Suppressor macrophage (primary cell): ENCODE measurements at places on chromosomes 2 and 18.

DNA sequence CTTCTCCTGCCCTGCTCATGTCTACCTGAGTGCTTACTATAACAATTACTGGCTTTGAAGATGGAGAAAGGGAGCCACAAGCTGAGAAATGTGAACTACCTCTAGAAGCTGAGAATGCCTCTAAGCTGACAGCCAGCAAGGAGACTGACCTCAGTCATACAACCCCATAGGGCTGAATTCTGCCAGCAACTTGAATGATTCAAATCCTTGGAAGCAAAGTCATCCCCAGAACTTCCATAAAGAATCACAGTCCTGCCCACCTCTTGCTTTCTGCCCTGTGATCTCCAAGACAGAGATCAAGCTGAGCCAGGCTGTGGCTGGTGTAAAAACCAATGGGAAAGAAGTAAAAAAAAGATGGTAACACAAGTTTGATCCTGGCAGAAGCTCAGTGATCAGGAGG, 288.2 kb upstream of the SPHKAP start:
- DNase-seq: no peak

- DNase-seq: peak; percentile 87
Measured at GRCh38 chr18:45384137-45384961, 230.9 kb upstream of the SLC14A2 start.

GRCh38 chr18:44763327-44763726, 82.6 kb downstream of the SETBP1 start:
- no peak for DNase-seq

DNA sequence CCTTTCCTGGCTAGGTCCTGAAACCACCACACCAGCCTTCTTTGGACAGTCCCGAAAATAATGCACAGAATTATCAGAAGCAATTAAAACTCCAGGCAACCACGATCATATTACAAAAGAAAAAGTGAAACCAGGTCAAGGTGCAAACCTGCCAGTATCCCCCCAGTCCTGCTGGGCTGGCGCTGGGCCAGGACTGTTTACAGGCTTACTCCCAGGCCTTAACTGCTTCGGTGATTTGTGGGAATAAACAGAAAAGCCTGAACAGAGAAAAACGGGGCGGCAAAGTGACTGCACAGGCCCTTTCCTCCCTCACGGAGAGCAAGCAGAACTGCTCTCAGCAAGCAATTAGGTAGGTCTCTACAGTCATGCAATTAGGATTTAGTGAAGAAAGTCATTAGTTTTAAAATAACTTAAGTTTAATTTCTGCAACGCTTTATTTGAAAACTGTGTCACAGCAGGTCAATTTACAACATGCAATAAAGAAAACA, 1.3 kb downstream of the HDAC4 start:
- peak; percentile 38 for DNase-seq

DNA sequence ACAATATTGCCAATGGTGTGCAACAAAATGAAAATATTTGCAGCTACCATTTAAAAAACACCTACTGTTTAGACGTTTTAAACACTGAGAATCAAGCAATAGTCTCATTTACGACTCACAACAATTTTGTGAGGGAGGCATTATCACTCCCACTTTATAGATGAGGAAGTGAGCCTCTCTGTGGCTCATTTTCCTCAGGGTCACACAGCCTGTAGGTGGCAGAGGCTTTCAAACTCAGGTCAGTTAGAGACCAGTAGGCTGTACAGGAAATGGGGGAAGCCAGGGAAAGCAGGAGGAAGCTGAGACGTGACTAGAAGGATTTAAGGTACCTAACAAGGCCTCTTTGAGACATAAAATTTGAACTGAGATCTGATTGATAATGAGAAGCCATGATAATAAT, 95.0 kb upstream of the ZNF521 start:
- peak; percentile 40 for DNase-seq

DNA sequence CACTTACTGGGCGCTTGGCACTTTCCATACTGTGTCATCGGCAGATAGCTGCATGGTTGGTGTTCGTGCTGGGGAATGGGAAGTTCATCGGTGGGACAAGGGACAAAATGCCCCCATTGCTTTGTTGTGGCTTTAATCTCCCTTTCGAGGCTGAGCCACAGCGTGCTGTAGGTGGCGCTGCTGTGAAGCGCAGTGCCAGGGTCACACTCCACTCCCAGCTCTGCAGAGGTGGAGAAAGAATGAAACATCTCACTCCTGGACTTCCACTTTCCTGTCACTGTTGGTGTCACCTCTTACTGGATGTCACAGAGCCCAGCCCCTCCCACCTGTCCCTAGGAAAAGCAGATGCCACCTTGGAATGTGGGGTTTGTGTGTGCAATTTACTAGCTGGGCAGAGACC, 8.7 kb downstream of the TYMS start:
- no peak for DNase-seq

- no peak for DNase-seq
Measured at GRCh38 chr18:35876243-35876642, 96.2 kb upstream of the RMP24 start.

- no peak for DNase-seq
Measured at GRCh38 chr2:219252570-219252899, 508 bp upstream of the TUBA4B start.
